ENCODE measurements at places on chromosomes 4 and X. TPM values are rescaled to one million over a fixed set of nuclear protein-coding genes. Genes with fewer than 3 reads are reported as not detected.

Gene BCAP31
- total RNA-seq, result 149 TPM

Gene PRKX
- total RNA-seq, result 19.2 TPM

Gene ADRA2C
- total RNA-seq, result not detected

Gene LUZP4
- not detected for total RNA-seq

Gene PPBP
- total RNA-seq, result not detected

Gene CXCL8
- 14.3 TPM for total RNA-seq

Gene PNCK
- total RNA-seq, result not detected

Gene DCAF8L2
- not detected for total RNA-seq

Gene NLRP2B
- total RNA-seq, result not detected

Gene RBM46
- total RNA-seq, result not detected

Gene HAND2
- total RNA-seq, result 15.4 TPM

Gene ENOPH1
- 31.2 TPM for total RNA-seq

Gene LIN54
- 17.4 TPM for total RNA-seq

Gene GPR119
- total RNA-seq, result not detected

Gene KLF8
- total RNA-seq, result 4.4 TPM

Gene MORF4L2
- total RNA-seq, result 616 TPM
